ENCODE measurements at places on chromosomes 2 and 18.

DNA sequence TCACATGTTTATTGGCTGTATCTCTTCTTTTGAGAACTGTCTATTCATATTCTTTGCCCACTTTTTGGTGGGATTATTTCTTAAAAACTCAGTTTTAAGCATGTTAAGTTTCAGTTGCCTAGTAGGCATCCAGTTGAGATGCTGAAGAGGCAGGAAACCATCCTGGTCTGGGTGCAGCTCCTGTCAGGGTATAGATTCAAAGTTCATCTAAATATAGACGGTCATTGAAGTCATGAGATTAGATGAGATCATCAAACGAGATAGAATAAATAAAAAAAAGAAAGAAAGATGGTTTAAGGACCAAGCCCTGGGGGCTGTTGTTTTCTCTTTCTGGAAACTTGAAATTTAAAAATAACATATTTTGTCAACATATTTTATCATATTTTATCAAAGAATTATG, 9.2 kb upstream of the DNAH7 start:
- peak; percentile 75 for DNase-seq

DNA sequence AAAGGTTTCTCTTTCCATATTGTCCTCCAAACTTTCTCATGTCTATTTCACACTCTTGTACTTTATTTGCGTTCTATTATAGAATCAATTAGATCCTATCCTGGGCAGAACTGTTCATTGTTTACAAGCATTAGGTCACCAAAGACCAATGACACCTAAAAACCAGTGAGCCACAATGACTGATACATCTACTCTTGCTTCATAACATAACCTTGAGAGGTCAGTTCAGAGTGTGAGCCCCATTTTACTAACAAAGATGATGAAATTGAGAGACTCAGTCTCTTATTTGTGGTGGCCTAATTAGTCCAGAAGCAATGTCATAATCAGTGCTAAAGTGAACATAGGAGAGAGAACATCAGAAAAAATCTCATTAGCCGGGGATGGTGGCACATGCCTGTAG, 248.9 kb upstream of the RBBP8 start:
- DNase-seq: no peak

GRCh38 chr2:136874258-136874657, 108.9 kb downstream of the THSD7B start:
- peak; percentile 3 for DNase-seq

- DNase-seq: no peak
Observed at GRCh38 chr18:59927246-59927825, 27.5 kb downstream of the PMAIP1 start.
